ENCODE measurements at places on chromosomes 7 and 10.

- DNase-seq, result no peak
These were observed 132.6 kb downstream of the GNAT3 start for GRCh38 chr7:80379034-80379982.

- DNase-seq, result no peak
These were observed 18.6 kb downstream of the PFKP start for GRCh38 chr10:3085785-3086567.

DNA sequence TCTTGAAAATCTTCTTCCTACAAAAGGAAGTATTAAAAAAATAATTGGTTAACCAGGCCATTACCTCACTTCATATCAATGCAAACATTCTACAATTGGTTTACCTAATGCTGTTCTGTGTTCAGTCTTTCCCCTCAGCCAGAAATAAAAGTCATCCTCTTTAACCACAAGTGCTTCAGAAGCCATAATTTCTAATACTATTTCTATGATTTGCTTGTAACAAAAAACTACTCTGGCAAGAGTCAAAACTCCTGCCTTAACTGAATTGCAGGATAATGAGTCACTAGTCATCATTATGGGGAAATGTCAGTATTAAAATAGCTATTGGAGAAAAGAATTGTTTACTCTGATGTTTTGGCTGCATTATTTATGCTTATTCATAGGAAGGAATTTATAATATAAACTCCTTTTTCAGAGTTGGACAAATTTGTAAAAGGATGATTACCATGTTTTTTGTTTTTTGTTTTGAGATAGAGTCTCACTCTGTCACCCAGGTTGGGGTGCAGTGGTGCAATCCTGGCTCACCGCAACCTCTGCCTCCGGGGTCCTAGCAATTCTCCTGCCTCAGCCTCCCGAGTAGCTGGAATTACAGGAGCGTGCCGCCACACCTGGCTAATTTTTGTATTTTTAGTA, 55.5 kb upstream of the ODAD2 start:
- no peak for DNase-seq

- DNase-seq, result no peak
These were observed 2.8 kb downstream of the LIPM start for GRCh38 chr10:88805361-88805760.

- no peak for DNase-seq
These were observed 247.5 kb downstream of the FOXP2 start for GRCh38 chr7:114662002-114662677.

DNA sequence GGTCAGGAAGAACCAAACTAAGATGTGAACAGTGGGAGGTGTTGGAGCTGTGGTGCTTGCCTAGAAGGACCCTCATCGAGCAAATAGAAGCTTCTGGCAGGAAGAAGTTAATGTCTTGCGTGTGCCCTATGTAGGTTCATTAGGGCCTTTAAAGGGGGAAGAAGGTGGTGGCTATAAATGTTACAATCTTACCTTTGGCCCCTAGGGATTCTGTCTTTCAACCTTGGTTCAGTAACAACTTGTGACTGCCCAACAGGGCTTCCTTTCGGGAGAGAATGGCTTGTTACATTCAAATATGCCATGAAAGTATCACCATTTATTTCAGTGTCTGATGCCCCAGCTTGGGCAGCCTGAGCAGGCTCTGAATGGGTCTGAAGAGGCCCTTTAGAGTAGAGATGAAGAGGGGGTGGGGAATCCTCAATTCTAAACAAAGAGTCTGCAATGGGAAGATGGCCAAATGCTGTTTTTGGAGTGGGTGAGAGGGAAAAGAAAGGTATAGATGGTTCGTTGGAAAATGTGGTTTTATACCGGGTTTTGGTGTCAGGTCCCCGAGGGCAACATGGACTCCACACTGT, 108.0 kb downstream of the TCF7L2 start:
- DNase-seq, result no peak

DNA sequence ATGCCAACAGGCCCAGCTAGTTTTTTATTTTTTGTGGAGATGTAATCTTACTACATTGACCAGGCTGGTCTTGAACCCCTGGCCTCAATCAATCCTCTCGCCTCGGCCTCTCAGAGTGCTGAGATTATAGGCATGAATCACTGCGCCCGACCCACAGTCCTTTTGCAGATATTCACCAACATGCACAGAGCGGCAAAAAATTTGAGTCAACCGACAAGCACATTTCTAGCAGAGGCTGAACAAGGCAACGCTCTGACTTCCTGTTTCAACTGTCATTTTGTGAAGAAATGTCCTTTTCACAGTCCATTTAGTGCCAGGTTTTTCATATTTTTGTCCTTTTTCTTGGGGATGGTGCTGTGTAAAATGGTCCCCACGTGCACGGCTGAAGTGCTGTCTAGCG, 71.1 kb upstream of the KAT6B start:
- DNase-seq, result no peak

DNA sequence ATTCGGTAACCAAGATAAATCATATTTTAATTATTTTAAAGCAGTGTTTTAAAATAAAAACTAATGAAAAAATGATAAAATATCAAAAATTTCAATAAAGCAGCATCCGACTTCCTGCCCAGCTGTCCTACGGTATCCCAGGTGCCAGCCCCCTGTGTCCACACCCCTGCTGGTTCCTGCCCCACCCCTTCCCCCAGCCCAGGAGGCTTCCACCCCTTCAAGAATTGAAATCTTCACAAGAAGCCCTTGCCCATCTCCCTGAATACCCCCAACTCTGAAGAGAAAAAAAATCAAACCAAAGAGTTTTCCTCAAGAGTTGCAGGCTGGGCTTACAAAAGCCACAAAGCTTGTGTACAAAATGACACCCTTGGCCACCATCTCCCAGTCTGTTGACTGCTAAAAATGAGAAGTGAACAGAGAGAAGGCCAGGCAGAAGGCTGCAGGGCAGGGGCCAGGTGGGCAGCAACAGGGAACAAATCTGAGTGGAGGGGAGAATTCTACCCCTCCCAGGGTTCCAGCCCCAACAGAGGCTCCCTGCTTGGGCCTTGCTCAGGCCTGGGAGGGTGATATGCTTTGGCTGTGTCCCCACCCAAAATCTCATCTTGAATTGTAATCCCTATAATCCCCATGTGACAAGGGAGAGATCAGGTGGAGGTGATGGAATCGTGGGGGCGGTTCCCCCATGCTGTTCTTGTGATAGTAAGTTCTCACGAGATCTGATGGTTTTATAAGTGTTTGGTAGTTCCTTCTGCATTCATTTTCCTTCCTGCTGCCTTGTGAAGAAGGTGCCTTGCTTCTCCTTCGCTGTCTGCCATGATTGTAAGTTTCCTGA, 14.5 kb downstream of the GPRIN2 start:
- peak; percentile 3 for DNase-seq

DNA sequence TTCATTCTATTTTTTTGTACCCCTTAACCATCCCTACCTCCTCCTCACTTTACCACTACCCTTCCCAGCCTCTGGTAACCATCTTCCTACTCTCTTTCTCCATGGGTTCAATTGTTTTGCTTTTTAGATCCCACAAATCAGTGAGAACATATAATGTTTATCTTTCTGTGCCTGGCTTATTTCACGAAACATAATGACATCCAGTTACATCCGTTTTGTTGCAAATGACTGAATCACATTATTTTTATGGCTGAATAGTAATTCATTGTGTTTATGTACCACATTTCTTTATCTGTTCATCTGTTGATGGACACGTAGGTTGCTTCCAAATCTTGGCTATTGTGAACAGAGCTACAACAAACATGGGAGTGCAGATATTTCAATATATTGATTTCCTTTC, 24.1 kb downstream of the ATRNL1 start:
- no peak for DNase-seq

GRCh38 chr10:125008689-125009638, 67.0 kb downstream of the ZRANB1 start:
- DNase-seq, result no peak

DNA sequence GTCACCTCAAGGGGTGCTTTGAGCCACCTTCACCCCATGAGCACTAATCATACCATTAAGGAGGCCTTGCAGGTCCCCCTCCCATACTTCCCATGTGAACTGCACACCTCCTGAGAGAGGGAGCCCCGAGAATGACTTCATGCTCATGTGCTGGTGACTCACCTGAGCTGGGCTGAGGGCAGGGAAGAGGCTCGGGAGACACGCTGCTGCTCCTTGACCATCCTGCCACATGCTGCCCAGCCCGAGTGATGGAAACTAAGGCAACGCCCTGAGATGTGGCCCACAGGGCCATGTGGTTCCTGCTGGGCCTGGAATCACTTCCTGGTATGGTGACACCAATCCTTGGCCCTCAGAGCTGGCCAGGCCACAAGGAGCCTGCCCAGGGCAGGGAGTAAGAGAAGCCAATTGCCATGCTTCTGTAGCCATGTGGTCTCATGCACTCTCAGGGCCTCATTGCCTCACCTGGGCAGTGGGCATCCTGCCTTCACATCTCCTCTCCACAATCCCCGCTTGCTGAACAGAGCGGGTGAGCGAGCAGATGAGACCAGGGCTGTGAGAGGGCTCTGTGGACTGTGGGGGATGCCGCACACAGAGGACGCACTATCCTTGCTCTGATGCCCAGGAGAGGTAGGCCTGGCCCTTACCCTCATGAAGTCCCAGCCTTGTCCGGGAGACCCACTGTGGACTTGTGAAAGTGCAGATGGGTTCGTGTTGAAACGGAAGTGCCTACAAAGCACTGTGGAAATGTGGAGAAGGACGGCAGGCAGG, 18.3 kb upstream of the PPIF start:
- DNase-seq, result no peak

DNA sequence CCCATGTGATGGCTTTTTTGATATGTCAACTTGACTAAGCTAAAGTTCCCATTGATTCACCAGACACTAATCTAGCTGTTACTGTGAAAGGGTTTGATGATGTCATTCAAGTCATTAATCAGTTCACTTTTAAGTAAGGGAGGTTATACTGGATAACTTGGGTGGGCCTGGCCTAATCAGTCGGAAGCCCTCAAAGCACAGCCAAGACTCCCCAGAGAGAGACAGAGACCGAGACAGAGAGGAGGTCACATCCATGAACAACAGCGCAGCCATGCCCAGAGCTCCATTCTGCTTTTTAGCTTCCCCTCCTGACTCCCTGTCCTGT, 103.4 kb downstream of the TRIL start:
- no peak for DNase-seq

GRCh38 chr10:98270073-98270740, 2.2 kb upstream of the LOXL4 start:
- DNase-seq, result no peak

- no peak for DNase-seq
These were observed 849 bp downstream of the LRRN3 start for GRCh38 chr7:111091593-111092358.

DNA sequence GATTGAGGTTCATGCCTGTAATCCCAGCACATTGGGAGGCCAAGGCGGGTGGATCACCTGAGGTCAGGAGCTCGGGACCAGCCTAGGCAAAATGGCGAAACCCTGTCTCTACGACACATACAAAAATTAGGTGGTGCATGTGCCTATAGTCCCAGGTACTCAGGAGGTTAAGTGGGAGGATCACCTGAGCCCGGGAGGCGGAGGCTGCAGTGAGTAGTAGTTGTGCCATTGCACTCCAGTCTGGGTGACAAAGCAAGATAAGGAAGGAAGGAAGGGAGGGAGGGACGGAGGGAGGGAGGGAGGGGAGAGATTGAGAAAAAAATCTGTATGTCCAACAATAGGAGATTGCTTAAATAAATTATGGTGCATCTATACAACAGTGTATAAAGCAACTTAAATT, 13.2 kb downstream of the TLL2 start:
- DNase-seq, result no peak

- DNase-seq, result no peak
These were observed 6.3 kb downstream of the EPC1 start for GRCh38 chr10:32340596-32341180.

DNA sequence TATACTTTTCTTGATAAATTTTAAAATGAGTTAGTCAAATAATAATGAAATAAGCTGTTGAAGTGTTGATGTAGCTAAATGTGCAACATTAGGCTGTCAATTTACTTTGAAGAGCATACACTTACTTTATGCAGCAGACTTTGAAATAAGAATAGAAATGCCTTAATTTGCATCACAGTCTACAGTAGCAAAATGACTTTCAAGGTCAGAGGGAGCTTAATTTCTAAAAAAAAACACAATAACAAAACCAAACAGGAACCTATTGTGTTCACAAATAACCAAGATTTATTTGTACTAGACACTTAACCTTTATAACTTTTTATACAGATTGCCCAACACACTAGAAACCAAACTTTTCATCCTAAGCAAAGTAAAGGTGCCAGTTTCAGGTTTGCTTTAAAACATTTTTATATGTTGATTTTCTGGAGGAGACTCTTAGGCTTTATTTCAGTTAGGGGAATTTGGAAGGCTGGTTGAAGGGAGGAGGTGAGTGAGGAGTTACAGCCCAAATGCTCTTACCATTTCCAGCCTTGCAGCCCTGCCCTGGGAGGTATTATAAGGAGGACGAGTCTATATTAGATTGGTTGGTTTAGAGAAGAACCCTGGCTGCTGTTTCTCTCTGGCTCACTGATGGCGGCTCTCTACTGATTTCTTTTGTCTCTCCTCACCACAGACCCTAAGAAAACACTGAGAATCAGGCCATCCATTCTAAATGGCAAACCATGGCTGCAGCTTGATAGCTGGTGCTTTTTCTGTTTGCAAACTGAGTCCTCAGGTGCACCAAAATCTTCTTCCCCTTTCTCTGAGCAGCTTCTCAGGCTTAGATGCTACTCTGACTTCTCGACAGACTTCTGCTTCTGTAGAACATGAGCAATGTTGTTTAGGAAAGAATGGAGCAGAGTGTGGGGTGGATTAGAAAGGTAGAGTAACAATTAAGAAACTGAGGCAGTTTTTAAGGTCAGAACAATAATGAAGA, 55.2 kb upstream of the RPA3 start:
- no peak for DNase-seq

DNA sequence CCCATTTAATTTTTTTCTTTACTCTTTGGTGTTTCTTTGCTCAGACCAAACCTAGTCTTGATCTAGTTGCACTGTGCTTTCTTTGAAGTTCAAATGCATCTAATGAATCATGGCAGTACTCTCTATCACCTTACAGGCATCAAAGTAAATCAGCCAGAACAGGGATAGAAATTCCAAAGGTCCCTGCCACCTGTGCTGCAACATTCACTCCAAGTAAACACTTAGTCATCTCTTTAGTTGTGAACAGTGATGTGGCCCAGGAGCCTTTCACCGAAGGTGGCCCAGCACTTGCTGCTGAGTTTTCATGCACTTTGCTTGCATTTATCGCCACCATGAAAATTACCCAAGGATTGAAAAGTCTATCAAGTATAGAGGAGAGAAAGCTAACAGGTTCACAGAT, 314.1 kb upstream of the ETV1 start:
- DNase-seq, result no peak

GRCh38 chr10:96998329-96998888, 166.3 kb downstream of the LCOR start:
- no peak for DNase-seq

GRCh38 chr7:80428161-80429054, 83.5 kb downstream of the GNAT3 start:
- no peak for DNase-seq

All from stimulated activated naive CD8-positive, alpha-beta T cell treated with anti-CD3 and anti-CD28 coated beads, Interleukin-15, Interleukin-2, amounts not matched to agents 100 U/mL and 50 U/mL, for 24 hours (primary cell).